ENCODE measurements at places on chromosomes 5 and 9.

DNA sequence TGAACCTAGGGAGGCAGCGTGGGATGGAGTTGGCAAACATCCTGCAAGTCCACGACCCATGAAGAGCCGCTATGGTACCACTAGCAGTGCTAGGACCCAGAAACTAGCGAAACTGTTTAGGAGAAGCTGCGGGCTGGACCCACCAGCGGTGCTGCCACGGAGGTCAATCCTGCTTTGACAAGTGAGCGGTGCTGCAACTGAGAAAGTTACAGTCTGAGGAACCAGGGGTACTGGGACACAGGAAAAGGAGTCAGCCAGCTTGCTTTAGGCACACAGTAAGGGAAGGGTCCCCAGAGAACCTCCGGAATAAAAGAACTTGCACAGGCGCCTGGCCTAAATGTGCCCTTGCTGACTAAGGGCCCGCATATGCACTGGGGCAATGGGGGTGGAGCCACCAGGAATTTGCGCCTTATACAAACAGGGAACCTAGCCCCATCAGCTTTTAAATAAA lies 23.6 kb upstream of the ANXA2R start:
- no peak for DNase-seq

DNA sequence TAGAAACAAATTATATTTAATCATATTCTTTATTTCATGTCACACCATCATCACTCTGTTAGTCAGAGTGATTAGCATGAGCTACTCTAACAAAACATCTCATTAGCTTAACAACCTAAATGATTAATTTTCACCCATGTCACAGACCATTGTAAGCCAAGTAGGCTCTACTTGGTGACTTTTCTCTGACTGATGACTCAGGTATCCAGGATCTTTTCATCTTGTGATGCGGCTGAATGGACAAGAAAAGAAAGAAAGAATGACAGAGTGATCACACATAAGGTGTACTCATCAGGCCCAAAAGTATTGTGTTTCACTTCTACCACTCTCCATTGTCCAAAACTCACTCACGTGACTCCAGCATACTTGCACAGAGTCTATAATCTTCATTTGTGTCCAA lies 299.3 kb downstream of the ANXA1 start:
- DNase-seq: no peak

- no peak for DNase-seq
Measured at GRCh38 chr5:12848709-12849108, 944.5 kb upstream of the CTNND2 start.

DNA sequence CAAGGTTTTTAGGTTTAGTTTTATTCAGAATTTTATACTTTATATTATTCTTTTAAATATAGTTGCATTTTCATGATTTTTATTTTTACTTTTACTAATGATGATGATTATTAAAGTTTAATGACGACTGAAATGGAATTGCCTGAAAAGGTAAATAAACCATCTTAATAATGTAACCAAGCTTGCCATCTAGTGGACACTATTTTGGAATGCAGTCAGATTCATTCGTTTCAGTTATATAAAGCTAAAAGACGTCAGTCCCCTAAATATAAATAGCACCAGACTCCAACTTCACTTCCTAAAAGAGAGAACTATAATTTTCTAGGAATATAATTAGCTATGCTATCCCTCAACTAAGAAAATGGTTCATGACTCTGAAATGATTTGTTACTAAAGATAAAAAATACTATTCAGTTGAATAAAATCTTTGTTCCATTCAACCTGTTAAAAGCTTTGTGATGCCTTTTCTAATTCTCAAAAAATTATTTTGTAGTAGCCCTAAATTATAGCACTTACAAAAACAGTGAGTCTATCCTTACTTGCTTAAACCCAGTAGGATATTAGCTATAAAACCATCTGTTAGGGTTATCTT lies 19.9 kb downstream of the ABITRAM start:
- DNase-seq: no peak

GRCh38 chr9:91182429-91183225 lies 179.1 kb downstream of the AUH start:
- no peak for DNase-seq

GRCh38 chr9:110691002-110691549 lies 22.5 kb downstream of the MUSK start:
- no peak for DNase-seq

GRCh38 chr9:97617939-97618416 lies 15.2 kb downstream of the TSTD2 start:
- no peak for DNase-seq

DNA sequence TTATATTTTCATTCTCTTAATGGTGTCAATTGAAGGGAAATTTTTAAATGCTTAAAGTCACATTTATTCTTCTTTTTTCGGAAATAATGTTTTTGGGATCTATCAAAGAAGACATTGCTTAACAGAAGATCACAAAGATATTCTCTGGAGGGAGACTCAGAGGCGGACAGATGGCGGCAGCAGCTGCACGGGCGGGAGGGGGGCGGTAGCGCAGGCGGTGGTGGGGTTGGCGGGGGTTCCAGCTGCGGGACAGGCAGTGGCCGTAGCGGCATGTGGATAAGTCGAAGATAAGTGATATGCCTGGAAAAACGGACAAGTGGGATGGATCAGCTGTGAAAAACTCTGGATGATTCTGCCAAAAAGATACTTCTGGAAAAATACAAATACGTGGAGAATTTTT lies 31.6 kb upstream of the ZDHHC11B start:
- no peak for DNase-seq

- DNase-seq: no peak
Measured at GRCh38 chr5:161167016-161167767, 315.2 kb upstream of the ATP10B start.

DNA sequence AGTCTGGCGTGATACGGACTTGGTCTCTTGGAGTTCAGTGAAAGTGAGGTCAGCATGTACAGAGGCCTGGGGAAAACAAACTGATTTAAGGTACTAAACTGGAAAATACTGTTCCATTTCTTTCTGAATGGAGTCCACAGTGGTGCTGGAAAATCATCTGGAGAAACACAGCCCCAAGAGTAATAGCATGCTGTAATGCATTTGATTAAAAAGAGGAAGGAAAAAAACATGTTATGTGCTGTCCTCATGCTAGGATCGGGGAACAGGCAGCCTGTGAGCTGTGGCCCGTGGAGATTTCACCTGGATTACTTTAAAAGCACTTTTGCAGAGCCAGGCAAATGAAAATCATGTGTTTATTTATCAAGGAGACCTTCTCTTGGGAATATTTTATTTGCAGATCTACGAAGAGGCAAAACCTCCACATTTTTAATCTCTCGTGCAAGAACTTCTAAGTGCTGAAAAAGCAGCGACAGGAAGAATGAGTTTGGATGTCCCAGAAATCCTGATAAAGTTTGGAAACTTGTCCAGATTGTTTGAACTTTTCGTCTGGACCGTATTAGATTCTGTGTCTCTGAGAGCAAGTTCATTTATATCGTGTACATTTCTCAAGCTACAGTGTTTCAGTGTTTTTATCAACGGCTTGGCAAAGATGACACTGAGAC lies 228.8 kb downstream of the GAS1 start:
- DNase-seq: no peak

GRCh38 chr9:32378993-32379729 lies 5.3 kb upstream of the ACO1 start:
- no peak for DNase-seq

GRCh38 chr5:75034137-75034739 lies 18.1 kb downstream of the GCNT4 start:
- DNase-seq: no peak

- DNase-seq: no peak
Measured at GRCh38 chr9:23011669-23012068, 565.0 kb downstream of the DMRTA1 start.

DNA sequence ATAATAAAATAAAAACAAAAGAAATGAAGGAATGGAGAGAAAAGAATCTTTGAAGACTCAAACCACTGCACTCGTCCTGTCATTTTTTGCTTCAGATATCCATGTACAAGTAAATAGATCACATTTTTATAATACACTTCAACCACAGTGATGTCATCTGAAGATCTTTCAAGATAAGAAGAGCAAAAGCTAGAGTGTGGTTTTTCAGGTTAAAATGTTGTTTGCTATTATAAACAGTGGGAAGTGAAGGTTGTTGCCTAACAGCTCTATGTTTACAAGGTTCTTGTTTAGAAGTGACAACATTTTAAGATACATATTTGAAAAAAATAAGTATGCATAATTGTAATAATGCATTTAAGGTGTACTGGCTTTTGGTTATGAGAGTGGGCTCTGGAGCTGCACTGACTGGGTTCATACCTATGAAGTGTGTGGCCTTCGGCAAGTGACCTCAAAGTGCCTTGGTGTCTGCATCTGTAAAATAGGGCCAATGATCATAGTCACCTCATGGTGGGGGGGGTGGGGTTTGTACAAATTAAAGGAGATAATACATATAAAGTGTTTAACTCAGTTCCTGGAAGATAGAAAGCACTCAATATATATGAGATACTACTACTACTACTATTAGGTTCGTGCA lies 45.5 kb upstream of the IL7R start:
- no peak for DNase-seq

DNA sequence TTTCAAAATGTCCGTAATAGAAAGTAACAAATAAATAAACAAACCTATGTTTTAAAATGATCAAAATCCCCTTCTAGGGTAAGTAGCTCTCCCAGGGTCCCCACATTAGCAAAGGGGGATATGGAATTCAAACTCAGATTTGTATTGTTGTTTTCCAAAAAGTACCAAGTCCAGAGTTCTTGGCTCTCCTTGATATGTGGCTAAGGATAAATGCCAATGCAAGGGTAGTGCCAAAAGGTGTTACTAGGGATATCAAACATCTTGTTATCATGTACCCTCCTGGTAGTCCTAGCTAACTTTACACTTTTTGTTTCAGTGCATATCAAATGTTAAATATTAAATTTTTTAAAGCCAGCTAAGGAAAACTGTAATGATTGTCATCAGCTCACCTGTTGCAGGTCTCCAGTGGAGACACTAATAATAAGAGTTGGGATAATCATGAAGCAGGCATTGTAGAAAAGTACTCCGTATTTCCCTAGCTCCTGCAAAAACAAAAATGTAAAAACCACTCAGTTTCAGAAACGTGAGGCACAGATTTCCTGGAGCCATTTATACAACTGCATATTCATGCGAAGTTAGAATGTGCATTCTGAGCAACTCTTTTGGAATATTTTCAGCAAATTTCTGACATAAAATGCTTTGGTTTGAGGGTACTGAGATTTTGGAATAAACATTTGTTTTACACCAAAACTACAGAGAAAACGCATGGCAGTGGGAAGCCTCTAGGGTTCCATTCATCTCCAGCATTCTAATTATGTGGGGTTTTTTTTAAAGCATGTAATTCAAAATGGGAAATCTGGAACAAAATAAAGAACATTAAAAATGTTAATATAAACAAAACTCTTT lies 39.8 kb downstream of the SLC35D2 start:
- DNase-seq: no peak

DNA sequence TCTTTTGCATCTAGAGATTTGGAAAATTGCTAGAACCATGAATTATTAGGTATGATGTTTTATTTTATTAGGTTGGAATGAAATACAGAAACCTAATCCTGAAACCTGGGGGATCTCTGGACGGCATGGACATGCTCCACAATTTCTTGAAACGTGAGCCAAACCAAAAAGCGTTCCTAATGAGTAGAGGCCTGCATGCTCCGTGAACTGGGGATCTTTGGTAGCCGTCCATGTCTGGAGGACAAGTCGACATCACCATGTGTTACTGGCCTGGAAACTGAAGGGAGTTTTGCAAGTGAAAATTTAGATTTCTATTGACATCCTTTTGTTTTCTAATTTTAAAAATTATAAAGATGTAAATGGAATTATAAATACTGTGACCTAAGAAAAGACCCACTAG lies 100.7 kb downstream of the NLN start:
- no peak for DNase-seq

- no peak for DNase-seq
Measured at GRCh38 chr5:143126174-143127019, 277.1 kb downstream of the NR3C1 start.

DNA sequence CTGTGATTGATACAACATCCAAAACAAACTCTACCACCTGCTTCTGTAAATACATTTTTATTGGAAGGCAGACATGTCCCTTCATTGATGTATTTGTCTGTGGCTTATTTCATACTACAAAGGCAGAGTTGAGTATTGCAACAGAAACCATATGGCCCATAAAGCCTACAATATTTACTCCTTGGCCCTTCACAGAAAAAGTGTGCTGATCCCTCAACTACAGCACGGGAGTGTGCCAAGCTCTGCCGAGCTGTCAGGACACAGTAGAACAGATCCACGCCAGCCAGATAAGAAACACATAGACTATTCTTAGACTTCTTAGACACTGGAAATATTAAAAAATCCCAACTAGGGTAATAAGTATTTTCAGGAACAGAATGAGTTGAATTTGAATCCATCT lies 13.2 kb downstream of the TICAM2 start:
- no peak for DNase-seq

DNA sequence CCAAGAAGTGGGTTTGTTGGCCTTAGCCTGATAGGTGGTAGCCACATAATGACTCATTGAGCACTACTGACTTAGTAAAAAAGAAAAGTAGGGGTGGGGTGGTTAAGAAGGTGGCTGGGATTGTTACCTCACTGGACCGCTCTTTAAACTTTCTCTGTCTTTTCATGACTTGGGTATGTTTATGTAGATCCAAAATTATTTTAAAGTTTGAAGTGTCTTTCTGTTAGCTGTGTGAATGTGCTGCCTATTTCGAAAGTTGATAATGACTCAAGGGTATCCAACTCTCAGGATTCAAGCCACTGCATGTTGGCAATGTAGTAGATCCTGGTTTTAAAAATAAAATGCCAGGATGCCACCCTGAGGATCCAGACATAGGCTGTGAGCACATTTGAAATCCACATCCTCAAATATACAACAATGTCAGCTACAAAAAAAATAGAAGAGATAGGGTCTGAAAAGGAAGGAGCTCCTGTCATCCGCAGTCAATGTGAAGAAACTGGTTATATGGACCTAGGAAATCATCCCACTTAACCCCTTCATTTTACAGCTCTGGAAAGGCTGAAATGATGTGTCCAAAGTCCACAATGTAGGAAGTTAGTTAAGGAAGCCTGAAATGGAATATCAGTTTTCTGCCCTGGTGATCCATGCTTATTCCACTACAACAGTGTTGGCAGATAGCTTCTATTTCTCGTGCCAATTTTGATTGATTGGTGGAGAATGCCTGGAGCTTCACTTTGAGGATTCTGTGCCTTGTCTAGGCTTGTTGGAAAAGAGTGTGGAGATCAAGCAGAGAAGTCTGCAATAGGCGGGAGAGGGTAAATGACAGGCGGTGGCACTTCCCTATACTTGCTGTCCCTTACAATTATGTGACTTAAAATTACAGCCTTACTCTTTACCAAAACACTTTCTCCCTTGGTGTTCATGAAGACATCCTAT lies 23.4 kb downstream of the ZNF462 start:
- no peak for DNase-seq
